ENCODE measurements at places on chromosomes 13 and 19.
A peak's percentile ranks its signal among the peaks of the same experiment; 100 is the strongest.

DNA sequence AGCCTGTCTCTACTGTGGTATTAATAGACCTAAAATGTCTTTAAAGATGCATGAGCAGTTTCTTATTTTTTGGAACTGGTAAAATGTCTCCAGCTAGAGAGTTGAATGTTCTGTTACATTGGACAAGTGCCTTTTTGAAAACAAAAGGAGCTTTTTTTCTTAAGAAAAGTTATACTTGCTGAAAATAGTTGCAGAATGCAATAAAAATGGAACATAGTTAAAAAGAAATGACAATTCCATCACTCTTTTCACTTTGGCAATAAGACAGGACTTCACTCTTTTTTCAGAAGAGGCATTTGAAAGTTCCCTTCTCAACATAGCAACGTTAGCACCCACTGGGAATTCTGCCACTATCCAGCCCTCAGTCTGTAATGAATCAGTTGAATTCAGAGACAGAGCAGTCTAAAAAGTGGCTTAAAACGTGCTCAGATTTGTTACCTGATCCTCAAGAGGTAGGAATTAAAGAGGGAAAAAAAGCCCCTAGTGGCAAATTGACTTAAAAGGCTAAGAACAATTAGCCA, 10.1 kb downstream of the RGCC start:
- DNase-seq: no peak

- no peak for DNase-seq
Measured at GRCh38 chr13:107091428-107091827, 523.5 kb upstream of the ARGLU1 start.

DNA sequence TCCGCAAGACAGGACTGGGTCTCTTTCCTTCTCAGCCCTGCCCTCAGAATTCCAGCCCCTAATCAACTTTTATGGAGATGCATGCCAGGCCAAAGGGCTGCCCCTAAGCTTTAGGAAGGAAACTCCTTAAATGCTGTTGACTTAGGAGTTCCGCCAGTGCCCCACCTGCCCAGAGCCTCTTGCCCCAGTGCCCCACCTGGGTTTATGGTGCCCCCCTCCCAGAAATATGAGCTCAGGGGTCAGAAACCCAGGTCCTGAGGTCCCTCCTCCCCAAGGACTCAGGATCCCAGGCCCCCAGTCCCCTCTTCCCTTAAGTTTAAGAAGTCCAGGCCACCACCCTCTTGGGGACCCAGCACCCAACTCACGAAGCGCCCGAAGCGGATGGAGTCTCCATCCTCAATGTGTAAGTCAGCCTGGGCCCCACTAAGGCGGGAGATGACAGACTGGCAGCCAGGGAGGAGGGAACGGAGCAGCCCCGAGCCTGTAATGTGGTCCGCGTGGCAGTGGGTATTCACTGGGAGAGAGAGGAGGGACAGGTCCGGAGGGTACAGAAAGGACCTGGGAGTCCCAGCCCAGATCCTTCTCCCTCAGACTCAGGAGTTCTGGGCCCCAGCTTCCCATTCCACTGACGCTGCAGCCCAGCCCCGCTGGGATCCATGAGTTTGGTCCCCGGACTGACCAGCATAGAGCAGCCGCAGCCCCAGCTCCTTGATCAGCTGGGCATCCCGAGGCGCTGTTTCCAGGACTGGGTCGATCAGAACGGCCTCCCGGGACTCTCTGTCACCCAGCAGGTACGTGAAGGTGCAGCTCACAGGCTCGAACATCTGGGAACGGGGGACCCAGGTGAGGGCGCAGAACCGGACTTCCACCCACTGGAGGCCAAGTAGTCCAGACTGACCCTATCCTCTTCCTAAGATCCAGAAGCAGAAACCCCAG, 897 bp downstream of the ETHE1 start:
- peak; percentile 43 for DNase-seq

GRCh38 chr13:94813920-94814475, 101.7 kb upstream of the SOX21 start:
- DNase-seq: no peak

DNA sequence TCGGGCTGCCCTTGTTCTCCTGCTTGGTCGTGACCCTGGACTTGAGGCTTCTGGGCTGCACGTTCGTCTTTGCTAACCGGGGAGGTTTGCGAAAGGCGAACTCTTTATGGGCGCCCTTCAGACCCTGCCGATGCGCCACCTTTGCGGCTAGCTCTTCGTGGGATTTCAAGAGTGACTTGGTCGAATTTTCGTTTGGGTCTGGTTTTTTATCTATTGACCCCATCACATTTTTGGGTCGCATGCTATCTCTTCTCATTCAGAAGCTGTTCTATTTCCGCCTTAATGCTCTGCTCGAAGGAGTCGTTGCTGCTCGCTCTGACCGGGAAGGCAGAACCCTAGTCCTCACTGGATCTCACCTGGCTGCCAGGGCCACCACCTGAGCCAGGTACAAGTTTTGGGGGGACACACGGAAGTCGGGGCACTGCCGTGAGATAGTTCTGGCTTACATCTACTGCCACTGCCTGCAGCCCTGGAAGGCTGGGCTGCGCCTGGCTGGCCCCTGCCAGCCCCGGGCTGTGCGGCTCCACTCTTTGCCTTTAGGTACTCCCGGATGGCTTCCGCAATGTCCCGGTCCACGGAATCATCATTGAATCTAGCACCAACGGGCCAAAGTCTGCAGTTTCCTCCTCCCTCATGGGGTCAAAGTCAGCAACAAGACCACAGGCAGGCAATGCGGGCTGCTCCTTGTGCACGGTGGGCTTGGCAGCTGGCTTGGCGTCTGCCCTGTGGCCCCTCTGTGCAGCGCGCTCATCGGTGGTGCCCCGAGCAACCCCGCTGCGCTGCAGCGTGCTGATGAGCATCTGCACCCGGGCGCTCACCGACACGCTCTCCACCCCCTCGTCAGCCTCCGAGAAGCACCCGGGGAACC, 16.2 kb downstream of the RB1 start:
- no peak for DNase-seq

DNA sequence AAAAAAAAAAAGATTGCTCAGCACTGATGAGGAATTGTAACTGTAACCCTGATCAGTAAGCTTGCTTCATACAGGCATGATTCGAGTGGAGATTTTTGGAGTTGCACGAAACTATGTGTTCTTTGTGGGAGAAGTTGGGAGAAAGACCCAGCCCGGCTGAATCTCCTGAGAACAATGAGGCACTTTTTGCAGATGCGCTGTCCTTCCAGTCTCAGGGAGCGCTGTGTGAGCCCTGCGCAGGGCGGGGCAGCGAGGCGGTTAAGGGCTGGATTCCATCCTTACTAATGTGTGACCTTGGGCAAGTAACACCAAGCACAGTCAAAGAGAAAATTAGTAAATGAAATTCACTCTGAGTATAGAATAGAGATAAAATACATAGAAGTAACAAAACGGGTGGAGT, 76.9 kb downstream of the SIPA1L3 start:
- DNase-seq: no peak

- DNase-seq: no peak
Measured at GRCh38 chr19:44746616-44746945, 1.9 kb upstream of the BCL3 start.

DNA sequence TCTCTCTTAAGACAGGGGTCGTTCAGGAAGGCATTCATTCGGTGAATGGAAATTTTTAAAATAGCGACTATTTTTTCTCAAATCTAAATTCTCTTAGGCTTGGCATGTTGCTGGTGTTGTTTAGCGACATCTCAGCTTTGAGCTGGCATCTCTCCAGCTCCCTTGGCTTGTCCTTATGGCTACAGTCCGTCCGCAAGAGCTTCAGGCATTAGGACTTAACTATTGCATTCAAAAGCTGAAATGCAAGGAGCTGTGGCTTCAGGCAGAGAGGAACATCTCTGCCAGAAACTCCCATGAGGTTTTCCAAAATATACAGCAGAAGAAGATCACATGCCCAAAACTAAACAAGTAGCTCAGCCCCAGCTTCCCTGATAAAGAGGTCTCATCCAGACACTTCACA, 578.5 kb downstream of the EFNB2 start:
- no peak for DNase-seq

GRCh38 chr13:49932868-49933267, 3.3 kb downstream of the SPRYD7 start:
- no peak for DNase-seq

DNA sequence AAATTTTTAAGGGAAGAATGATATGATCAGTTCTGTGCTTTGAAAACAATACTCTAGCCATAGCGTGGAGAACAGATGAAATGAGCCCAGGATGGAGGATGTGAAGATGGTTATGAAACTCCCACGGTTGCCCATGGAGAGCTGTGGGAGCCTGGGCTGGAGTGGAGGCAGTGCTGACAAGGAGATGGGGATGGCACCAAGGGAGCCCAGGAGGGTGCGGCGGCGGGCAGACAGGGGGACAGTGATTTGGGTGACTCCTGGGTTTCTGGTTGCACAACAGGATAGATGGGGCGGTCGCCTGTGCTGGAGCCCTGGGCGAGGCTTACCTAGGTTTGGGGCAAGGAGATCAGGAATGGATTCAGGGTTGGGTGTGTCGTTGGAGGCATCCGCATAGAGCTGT, 15.9 kb downstream of the ARHGEF7 start:
- DNase-seq: no peak

DNA sequence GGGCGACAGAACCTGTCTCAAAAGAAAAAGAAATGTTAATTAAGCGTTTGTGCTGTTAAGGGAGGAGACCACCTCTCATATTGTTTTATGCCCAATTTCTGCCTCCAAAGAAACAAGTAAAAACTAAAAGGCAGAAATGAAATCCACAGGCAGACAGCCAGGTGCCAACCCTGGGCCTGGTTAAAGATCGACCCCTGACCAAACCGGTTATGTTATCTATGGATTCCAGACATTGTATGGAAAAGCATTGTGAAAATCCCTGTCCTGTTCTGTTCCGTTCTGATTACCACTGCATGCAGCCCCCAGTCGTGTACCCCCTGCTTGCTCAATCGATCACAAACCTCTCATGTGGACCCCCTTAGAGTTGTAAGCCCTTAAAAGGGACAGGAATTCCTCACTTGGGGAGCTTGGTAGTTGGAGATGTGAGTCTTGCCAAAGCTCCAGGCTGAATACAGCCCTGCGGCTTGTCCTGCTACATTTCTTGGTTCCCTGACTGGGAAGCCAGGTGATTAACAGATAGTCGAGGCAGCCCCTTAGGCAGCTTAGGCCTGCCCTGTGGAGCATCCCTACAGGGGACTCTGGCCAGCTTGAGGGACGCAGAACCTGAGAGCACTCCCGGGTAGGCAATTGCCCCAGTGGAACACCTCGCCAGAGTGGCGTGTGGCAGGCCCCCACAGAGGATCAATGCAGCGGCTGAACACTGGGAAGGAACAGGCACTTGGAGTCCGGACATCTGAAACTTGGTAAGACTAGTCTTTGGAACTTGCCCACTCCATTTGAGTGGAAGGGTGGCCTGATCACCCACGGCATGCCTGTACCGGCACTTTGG, 748 bp upstream of the ZNF552 start:
- no peak for DNase-seq

GRCh38 chr13:94331281-94331680, 148.2 kb downstream of the DCT start:
- DNase-seq: no peak

- DNase-seq: peak; percentile 63
Measured at GRCh38 chr19:39413911-39414608, 1.6 kb downstream of the PLEKHG2 start.

GRCh38 chr13:37435881-37436280, 162.7 kb downstream of the POSTN start:
- DNase-seq: no peak

GRCh38 chr13:112193463-112194166, 126.7 kb downstream of the SOX1 start:
- no peak for DNase-seq

DNA sequence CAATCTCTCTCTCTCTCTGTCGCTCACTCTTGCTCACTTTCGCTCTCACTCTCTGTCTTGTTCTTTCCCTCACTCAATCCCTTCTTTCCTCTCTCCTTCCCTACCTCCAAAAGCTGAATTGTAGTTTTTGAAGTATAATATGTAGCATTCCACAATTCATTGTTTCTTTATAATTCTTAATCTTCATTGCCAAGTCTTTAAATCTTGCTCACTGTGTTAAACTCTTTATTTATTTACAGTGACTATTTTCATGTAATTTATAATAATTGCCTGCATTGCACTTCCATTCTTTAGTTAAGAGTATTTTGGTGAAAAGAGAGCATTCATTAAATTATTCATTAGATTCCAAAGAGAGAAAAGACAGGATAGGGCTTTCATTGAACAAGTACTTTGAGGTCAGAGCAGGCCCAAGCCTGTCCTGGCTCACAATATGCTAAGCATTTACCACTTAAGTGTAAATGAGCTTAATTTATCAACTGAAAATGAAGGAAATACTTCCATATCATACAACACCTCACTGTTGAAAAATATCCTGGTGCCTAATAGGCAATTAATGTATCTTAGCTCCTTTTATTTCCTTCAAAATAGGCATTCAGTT, 257.4 kb upstream of the SLITRK1 start:
- no peak for DNase-seq

GRCh38 chr19:17026706-17027534, at the start of gene CPAMD8:
Gene CPAMD8 (minus strand): TSS chr19:17026810. CDS start chr19:17026642, 168 bp downstream.
- no peak for DNase-seq

GRCh38 chr13:102400675-102401145, 1.1 kb downstream of the FGF14 start:
- DNase-seq: peak; percentile 11

Measured in GM03348 (cell line).